Glutamatergic neuron (in vitro differentiated cells): ENCODE measurements at places on chromosomes 12 and 14. TPM values are rescaled to one million over a fixed set of nuclear protein-coding genes. Genes with fewer than 3 reads are reported as not detected.
A peak's percentile ranks its signal among the peaks of the same experiment; 100 is the strongest.

The CDCA4 gene
- 23.2 TPM for total RNA-seq

- peak; percentile 88 for DNase-seq
Measured at GRCh38 chr12:52865090-52865944, 16.5 kb upstream of the KRT78 start.

DNA sequence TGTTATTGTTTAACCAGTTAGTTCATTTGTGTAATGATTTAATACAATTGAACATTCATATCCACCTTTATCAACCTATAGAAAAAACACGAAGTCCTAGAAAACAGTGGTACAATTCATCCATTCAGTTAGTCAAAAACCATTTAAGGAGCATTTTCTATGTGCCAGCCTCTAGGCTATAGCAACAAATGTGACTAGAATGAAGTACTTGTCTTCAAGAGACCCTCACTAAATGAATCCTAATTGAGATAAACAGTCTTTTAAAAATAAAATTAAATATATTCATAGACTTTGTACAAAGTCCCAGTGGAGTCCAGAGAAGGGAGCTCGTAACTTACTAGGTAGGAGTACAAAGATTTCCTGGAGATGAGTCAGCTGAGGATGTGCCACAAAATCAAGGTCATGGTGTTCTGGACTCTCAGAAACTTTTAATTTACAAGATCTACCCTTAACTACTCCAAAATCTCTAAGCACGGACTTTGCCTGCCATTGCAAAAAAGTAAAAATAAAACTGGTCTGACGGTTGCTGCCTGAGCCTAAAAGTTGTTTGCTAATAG lies 430.7 kb upstream of the DCN start:
- DNase-seq: no peak

DNA sequence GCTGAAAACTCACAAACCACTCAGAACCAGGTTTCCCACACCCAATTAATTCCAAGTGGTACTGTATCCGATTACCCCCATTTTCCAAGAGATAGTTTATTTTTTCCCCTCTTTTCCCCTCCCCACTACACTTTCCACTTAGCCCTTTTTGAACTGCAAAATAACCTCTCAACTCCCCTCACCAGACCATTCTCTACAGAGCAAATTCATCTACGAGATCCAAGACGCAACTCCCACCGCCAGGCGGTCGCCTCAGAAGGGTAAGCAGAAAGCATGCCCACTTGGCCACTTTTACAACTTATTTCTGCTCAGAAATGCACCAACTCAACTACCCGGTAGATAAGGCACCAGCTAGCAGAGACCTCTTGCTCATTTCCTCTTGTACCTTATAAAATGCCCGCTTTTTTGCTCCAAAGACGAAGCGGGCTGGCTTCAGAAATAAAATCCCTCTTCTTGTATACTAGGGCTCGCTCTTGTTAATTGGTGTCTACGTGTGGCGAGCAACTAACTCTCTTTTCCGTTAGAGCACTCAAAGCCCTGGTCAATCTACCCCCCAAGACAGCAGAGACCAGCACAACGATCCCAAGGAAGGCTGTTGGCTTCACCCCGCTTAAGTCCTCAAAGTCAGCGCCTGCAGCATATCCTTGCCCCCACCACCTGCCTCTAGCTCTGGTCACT lies 910 bp upstream of the SRP54 start:
- DNase-seq: peak; percentile 58

DNA sequence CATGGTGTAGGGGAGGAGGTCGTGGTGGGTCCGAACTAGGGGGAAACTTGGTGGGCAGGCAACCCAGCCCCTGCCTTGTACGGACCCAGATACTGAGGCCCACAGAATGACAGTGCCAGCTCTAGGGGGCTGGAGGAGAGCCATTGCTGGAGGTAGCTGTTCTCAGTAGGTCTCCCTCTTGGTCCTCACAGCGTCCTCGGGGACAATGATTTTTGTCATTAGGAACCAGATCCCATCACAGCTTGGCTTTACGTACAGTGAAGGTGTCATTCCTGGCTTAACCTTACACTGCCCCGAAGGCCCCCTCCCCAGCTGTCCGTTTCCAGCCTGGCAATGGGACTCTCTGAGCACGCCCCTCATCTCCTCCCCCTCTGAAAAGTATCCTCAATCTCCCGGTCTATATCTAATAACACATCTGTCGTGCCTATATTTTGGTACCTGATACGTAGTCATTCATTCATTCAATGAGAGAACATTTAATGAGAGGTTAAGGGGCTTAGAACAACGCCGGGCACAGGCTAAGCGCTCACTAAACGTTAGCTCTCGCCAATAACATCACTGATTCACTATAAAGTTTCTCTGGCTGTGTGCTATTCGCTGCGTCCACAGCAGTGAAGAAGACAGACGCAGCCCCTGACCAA lies 597 bp upstream of the DYNC1H1 start:
- no peak for DNase-seq

DNA sequence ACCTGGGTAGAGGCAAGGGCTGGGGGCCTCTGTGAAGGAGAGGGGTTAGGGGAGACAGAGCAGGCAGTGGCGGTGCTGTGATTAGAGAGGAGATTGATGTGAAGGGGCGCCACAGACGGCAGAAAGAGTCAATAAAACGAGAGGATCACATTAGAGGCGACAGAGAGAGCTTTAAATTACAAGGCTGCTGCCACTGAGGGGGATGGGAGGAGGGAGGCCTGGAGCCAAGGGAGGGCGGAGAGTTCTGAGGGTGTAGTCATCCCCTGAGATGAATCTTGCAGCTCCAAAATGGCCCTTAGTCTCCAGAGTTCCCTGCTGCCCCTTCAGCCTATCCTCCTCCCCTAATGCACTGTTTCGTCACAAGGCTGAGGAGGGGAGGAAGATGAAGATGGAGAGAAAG lies 12.8 kb downstream of the ZFHX2 start:
- DNase-seq: peak; percentile 63

- DNase-seq: no peak
Measured at GRCh38 chr12:130338794-130339601, 1.3 kb downstream of the PIWIL1 start.

- no peak for DNase-seq
Measured at GRCh38 chr14:93398491-93398890, 32.2 kb upstream of the UNC79 start.

The GPRC5A gene
- not detected for total RNA-seq

The LGALS3 gene
- total RNA-seq: not detected

The FOXM1 gene
- total RNA-seq: 12.7 TPM

The FERMT2 gene
- total RNA-seq: 79.7 TPM
